ENCODE measurements at places on chromosomes 5 and 9.

DNA sequence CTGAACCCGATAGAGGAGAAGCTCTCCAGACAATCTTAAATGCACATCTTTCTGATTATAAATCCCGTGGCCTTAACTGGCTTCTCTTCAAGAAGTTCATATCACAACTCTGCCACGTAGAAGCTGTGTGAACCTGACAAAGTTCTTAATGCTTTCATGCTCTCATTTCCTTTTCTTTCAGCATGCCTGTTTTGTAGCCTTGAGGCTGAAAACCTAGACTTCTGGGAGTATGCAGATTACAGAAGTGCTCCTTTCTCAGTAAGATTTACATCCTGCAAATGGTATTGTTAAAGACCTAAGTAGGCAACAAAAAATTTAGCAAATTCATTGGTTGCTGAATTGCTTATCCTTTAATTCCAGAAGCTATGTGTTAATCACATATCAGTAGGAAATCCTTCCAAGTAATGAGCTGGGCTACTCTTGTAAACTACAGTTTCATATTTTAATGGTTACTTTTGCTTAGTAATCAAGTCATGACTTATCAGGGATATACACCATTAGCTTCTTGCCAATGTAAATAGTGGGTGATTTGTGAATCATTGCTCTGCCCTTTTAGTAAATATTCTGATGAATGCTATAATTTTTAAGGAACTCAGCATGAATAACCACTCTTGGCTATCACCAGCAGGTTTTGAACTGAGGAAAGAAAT, 334.7 kb downstream of the FBXL7 start:
- no peak for DNase-seq

DNA sequence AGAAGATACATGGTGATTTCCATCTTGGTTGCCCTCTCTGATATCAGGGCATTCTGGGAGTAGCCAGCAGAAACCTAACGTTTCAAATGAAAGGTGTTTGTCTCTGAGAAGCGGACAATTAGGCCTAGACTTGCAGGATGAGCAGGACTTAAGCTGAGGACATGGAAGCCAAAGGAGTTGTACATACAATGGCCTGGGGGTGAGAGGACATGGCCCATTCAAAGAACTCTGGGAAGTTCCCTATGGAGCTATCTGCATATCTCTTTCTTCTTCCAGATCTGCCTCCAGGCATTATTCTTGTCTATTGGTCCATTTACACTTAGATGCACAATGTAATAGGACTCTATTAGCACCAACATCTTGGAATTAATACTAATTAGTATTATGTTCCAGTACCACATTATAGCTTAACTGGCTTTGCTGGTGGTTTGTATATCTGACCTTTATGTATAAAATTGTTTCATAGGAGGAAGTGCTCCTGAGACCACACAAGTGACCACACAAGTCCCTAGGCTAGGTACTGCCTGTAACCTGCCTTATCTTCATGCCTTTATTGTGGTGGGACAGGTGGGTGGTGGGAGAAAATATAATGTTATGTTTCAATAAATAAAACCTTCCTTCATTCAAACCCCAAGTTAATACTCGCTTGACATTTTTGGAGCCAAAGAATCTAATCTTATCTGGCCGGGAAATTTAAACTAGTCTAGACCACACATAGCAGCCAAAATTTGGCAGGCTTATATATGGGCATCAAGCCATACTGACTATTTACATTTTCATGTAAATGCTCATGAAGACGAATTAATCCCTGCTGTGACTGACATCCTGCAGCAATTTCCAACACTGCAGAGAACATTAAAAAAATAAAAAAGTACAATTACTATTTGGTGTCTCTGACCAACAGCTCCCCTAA, 52.1 kb upstream of the EQTN start:
- DNase-seq: no peak

GRCh38 chr9:7105095-7105494, 347.3 kb downstream of the KDM4C start:
- DNase-seq: no peak

GRCh38 chr5:174532455-174533453, 191.6 kb upstream of the MSX2 start:
- no peak for DNase-seq

- DNase-seq: no peak
These were observed 559.1 kb downstream of the CSNK1G3 start for GRCh38 chr5:124071039-124071438.

DNA sequence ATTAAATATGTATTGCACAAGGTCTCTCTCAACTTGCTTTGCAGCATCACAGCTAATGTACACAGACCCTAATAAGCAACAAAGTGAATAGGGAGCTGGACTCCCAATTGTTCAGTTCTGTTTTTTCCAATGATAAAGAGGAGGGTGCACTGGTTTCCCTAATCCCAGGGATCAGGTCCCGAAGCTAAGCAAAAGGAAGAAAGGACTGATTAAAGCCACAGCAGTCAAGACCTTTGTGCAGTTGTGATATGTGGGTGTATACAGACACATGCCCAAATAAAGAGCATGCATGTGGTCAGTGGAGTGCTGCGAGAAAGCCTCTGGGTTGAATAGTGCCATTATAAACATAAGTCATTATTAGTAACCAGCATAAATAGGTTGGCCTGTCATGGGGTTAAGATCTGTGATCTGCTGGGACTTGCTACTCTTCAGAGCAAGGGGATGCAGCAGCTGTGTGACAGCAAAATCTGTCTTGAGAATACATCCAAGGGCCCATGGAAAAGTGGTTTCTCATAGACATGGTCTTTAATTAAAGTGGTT, 1863.1 kb upstream of the WWC1 start:
- DNase-seq: no peak

DNA sequence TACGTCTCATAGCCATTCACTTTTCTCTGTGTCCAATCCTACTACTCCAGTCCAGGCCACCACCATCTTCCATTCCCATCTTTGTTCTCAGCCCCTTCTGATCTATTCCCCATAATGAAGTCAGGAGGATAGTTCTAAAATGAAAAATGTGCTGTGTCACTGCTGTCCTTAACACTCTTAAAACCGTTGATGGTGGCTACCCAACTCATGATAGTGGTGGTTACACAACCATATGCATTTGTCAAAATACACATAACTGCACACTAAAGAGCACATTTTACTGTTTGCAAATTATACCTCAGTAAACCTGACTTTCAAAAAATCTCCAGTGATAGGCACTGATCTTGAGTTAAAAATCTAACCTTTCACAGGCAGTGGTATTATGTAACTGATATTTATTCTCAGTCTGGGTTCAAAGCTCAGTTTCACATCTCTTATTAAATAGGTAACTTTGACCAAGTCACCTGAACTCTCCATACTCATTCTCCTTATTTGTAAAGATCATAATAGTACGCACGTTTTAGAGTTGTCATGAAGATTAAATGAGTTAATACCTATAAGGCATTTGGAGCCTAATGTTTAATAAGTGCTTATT, 24.6 kb upstream of the ADRB2 start:
- no peak for DNase-seq

GRCh38 chr5:96968074-96968473, 32.2 kb downstream of the LNPEP start:
- DNase-seq: no peak

DNA sequence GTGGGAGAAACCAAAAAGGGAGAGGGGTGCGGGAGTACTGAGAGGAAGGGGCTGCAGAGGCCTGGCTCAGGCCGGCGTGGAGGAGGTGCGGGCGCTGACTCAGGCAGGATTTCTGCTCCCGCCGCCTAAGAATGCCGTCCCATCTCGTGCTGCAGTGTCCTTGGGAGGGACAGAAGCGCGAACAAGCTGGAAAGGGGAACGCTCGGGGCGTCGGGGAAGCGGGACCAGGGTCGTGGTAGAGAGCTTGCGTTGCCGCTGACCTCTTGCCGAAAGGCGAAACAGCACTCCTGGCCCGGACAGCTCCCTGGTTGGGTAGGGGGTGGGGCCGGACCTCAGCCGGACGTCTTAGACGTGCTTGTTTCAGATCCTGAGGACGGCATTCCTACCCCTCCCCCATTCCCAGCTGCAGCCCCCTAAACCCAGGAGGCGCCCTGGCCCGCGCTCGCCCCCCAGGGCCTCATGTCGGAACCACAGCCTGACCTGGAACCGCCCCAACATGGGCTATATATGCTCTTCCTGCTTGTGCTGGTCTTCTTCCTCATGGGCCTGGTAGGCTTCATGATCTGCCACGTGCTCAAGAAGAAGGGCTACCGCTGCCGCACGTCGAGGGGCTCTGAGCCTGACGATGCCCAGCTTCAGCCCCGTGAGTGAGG, 1.1 kb downstream of the RELL2 start:
- peak; percentile 51 for DNase-seq

DNA sequence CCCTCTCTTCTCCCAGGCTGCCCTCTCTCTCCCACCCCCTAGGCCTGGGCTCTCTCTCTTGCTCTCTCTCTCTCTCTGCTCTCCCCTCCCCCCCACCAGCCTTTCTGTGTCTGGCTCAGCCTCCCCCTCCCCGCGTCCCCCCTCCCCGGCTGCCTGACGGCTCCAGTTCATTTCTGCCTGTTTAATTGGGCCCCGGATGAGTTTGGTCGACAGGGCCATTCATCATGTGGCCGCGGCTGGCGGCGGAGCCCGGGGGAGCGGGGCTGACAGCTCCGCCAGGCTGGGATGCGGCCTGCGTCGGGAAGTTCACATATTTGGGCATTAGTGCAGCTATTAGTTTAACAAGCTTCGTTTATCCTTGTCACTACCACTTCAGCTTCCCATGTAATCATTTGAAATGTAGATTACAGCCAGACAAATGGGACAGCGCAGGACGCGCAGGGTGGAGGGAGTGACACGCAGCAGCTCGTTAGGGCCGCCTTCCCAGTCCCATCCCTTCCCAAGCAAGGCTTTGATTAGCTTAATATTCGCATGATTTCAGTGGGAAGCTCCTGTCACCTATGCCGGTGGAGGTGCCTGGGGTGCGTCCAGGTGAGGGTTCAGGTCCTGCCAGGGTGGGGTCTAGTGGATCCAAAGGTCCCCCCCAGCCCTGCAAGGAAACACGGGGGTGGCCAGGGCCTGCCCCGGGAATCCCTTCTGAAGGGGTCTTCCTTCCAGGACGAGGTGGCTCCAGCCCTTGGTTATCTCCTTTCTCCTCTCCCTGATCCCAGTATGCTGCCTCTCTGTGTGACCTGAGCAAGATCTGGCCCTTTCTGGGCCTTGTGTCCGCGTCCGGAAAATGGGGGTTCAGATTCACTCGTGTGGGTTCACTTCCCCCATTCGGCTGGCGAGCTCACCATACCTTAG, 214.8 kb downstream of the PAX5 start:
- no peak for DNase-seq

DNA sequence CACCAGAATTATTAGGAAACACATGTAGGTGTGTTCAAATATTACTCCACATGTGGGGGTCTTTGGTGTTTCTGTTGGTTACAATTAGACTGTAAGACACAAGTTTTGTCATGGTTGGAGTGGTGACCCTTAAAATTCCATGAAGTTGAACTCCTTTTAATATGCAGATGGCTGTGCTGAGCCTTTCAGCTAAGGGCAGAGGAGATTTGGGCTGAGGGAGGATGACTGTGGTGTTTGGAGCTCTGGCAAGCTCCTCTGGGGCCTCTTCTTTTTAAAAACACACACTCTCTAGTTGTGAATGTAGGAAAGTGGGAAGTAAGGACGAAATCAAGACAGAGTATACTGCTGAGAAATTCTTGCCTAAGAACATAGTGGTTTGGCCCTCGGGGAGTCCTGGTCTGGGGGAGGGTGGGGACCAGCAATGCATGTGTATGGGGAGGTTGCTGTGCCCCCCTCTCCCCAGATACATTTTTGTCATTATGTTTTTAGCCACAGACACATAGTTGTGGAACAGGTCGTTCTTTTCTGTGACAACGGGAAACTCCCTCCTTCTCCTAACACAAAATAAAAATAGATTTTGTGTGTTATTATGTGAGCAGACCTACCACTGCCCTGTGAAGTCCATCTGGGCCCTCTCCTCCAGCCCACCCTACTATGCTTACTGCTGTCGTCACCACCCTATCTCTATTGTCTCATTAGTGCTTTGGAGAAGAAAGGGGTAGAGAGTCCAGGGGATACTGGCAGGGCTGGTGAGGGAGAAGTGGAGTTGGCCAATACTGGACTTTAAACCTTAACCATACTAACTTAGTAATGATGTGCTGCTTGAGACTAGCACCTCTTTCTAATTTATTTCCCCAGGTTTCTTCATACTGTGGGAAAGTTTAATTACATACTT, 10.0 kb downstream of the SMARCA2 start:
- no peak for DNase-seq

GRCh38 chr9:111000202-111000601, 38.1 kb downstream of the LPAR1 start:
- DNase-seq: no peak

DNA sequence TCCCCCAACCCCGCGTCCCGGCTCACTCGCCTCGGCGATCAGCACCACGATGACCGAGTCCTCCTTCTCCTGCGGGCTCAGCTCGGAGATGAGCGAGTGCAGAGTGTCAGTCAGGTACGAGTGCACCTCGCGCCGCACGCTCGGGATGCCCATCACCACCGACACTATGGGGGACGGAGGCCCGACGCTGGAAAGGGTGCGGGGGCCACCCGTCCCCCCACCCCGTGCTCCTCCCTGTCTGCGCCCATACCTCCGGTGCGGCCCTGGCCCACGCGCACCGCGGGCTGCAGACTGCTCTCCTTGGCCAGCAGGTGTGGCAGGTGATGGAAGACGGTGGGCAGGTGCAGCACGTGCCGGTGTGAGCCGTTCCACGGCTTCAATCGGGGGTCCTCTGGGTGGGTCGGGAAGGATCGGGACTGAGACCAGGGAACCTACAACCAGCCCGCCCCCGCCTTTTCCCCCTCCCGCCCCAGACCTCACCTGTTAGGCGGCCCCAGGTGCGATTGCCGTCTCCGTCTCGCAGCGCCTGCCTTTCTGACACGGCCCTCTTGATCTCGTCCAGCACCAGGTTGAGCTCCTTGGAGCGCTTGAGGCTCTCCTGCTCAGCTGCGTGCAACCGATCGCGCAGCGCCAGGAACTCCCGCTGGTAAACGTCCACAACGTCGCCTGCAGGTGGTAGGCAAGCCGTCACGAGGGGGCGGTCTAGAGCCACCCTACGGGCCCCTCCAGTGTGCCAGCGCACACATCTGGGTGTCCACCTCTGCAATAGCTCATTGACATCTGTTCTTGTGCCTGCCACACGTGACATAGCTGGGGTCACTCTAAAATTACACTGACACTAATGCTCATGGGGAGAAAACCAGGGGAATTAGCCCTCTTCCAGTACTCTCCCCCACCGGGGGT, 5.1 kb downstream of the MGAT4B start:
- DNase-seq: peak; percentile 86

DNA sequence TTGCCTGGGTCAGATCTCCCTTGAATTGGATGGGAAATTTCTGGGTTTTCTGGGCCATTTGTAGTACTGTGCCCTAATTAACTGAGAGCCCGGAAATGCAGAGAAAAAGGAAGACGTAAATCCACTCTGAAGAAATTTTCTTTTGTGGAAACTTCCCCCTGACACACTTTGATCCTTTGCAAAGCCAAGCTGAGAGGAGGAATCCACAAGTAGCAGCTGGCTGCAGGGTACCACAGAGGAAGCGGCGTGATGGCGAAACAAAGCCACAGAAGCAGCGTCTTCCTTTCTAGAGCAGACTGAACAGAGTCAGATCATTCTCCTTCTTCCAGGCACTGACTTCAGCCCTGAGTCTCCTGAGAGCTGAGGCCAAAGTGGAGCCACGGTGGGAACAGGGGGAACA, 47.1 kb upstream of the ZNF354A start:
- DNase-seq: no peak

GRCh38 chr5:9507974-9508373, 37.9 kb downstream of the SEMA5A start:
- no peak for DNase-seq

Measured in activated CD4-positive, alpha-beta T cell treated with anti-CD3 and anti-CD28 coated beads, Interleukin-2, amount 50 U/mL, for 4 hours (primary cell).